ENCODE measurements at places on chromosomes 16 and 17.

- DNase-seq, result no peak
Observed at GRCh38 chr17:13272296-13272695, 254.5 kb upstream of the ELAC2 start.

DNA sequence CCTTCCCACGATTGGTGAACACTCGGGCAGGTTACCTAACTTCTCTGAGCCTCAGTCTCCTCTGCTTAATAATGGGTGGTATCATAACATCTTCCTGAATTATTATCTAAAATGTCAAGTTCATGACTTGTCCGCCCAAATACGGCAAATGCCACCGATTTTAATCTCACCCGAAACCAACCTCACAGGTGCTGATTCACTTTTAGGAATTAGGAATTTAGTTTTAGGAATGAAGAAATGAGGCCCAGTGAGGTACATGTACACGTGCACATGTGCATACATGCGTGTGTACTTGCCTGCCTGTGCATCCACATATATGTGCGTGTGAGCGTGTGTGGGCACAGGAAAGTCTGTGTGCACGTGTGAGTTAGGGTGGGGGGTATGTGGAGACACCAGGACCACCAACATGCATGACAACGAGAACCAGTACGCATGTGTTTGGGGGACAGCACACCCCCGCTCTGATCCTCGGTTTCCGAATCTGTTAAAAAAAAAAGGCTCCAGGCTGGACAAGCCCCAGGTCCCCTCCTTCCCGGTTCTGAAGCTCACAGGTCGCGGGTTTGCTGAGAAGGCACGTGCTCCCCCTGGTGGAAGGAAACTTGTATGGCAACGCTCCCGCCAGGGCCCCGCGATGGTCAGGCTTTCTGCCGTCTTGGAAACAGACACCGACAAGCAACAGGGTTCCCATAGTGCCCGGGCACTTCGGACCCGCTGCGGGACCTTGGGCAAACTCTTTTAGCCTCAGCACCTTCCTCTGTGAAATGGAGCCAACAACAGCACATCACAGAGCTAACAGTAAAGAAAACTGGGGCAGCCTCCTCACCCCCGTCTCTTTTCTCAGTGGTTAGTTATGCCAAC lies 219.2 kb downstream of the RBFOX3 start:
- no peak for DNase-seq

GRCh38 chr16:87391950-87392820 lies at the start of gene MAP1LC3B:
Gene MAP1LC3B, plus strand, starts transcription at chr16:87392336. Its CDS starts 92 bp downstream, at chr16:87392428.
- peak; percentile 59 for DNase-seq

GRCh38 chr17:71765437-71765836 lies 355.4 kb upstream of the SOX9 start:
- DNase-seq, result no peak

- no peak for DNase-seq
Observed at GRCh38 chr16:28038409-28038808, 25.1 kb downstream of the GSG1L start.

GRCh38 chr17:81277421-81277820 lies 17.7 kb downstream of the SLC38A10 start:
- no peak for DNase-seq

DNA sequence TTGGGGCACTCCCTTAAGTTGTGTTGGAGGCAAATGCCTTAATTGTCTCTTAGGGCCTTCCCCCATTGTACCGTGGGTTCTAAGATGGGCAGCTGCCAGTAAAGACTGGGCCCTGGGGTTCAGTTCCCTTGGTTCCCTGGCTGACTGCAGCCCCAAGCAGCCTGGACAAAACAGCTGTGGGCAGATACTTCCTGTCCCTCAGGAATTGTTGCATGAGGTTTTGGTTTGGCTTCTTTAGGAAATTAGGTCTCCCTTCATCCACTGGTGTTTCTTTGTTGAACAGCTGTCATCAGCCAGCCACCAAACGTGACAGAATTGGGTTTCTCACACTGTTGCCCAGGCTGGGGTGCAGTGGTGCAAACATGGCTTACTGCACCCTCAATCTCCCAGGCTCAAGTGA lies 42.0 kb upstream of the ETV4 start:
- no peak for DNase-seq

DNA sequence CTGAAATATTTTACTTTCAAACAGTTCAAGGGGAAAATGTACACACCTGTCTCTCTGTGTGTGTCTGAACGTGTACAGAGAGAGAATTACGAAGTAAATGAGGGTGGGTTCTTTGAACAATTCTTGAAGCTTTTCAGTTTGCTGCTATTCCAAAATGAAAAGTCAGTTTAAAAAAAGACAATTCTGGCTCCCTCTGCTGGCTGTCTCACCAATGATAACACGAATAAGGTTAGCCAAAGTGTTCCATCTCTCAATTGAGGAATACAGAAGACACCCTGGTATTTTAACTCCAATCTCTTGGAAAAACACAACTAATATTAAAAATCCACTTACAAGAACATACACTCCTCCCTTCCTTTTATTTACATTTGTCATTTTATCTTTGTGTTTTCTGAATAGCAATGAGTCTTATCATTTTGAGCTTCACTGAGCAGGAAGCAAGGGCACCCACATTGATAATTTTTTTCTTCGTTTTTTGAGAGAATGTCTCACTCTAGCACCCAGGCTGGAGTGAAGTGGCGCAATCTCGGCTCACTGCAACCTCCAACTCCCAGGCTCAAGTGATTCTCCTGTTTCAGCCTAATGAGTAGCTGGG lies 20.5 kb downstream of the EFTUD2 start:
- DNase-seq, result no peak

DNA sequence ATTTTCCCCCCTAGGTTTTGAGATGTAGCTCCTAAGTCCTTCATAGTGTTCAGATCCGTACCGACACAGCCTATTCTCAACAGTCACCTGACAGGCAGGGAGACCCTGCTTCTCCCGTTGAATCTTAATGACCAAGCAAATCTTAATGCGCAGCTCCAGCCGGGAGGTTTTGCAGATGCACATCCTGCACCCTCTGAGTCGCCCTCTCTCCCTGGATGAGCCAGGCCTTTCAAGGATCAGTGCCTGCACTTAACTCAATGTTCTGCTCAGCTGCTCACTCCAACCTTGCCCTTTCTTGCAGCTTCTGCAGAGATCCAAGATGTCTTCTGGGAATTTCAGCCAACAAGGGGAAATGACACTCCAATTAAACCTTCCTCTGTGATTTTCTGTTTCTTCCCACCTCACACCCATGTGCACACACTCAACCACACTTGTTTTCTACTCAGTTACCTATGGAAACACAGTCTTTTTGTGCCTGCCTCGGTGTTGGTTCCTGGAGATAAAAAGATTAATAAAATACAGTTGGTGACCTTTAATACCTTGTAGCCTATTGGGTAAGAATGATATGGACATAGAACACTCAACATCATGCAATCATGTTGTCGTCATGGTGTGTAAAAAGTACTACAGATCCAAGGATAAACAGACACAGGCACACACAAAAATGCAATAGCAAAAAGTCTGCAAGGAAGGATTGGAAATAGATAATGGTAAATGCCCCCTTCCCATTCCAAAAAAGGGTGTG lies 76.9 kb upstream of the DYNLRB2 start:
- no peak for DNase-seq

DNA sequence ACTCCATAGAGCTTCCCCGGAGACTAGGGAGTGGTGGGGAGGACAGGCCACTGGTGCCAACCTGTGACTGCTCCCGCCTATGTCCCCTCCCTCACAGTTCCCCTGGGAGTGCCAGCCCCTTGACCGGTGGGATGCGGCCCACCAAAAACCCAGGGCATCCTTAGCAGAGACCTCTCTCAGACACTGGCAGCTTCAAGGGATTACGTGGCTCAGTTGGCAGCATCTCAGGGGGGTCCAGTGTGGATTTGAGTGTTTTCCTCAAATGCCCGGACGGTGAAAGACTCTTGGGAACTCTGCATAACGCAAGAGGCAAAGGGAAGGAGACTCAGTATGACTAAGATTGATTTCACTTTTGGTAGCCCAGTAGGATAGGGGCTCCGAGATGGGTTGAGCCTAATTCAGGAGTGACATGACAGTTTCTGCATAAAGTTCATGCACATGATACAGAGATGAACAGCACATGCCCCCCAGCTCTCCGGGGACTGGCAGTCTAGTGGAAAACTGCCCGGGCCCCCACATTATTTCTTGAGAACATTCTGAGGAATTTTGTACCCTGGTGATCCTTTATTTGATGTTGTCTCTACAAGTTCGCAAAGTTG lies 50.4 kb downstream of the TRARG1 start:
- DNase-seq, result no peak

- DNase-seq, result no peak
Observed at GRCh38 chr17:50631195-50631907, 3.3 kb upstream of the ABCC3 start.
